ENCODE measurements at places on chromosomes 2 and 18.

DNA sequence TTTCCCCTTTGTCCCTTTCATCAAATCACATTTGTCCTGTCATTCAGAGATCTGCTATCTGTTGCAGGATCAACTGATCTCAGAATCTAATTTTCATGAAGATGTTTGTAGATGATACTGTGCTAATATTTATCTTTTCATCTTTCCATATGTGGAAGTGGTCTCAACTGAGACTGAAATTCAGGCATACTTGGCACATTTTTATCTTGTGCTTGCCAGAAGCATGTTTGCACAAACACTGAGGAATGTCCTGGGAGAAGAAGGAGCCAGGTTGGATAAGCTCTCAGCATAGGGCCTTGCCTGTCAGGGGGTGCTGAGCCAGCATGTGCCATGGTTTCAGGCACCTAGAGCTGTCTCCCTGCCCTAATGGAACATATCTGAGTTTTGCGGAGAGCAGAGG lies 24.5 kb upstream of the MMADHC start:
- no peak for DNase-seq

- no peak for DNase-seq
Measured at GRCh38 chr2:48334180-48334579, 195.8 kb upstream of the STON1 start.

DNA sequence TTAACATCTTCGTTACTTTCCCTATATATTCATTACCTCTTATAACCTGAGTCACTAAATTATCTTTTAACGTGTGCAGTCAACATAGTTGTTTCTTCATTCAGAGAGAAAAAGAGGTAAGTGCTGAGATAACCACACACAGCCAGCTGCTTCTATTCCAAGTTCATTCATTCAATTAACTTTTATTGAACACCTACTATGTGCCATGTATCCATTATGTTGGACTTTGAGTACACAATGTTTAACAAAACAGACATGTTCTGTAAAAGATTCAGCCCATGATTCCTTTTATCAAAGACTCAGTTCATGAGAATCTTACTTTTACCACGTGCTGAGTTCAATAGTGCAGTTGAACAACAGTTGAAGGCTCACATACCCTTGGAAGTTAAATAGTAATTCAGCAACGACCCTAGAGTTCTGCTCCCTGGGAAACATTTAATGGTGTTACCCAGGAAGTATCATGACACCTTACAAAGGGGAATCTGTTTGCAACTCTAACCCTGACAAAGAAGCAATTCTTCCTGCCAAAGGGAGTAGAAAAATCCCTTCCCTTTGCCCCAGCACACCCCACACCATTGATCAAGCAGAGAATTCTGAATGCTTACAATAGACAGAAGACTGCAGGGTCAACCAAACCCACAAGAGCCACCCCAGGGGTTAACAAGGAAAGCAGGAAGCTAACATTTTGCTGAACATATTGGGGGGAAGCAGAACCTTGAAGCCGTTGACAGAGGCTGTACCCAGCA lies 595.8 kb downstream of the STK39 start:
- DNase-seq = no peak

DNA sequence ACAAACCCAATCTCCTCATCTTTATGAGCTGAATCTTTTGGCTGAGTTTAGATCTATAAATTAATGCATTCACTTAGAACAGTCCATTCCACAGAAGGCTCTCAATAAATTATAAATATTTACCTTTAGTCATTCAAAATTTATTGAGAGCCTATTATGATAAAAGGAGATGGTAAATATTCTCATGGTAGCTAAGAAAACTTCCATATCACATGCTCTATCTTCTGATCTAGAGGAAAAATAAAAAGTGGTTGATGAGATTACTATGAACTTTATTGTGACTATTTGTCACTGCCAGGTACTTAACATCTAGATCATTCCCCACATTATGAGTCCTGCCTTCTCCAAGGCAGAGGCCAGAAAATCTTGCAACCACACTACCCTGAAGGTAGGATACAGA lies 62.4 kb downstream of the L3MBTL4 start:
- DNase-seq = no peak

DNA sequence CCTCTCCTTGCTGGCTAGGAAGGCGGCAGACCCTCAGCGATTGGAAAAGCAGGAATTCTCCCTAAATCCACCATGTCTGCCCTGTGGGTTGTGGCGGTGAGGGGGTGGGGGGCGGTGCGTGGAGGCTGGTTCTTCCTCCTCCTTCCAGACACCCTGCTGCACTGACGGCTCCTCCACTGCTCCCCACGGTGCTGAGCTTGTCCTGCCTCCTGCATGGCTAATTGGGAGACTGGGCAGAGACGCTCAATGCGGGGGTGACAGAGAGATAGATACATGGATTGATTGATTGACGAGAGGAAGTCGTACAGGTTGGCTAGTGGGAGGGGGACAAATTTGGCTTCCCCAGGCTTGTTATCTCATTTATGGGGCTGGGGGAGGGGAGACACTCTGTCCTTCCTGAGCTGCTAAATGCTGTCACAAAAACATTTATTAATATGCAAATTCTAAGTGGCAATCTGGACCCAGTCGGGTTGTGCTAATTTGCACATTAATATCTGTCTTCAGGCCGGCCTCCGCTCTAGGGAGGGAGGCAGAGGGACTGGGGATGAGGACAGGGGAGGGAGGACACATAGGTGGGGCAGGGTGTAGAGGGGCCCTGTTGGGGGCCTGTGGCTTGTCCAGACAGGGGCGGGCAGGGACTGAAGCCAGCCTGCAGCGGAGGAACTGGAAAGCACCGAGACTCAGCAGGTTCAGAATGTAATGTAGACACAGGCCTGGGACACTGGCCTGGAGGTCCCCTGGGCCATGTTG lies 181.6 kb downstream of the CELF4 start:
- DNase-seq = no peak

- DNase-seq = peak; percentile 35
Measured at GRCh38 chr2:10331027-10331701, 28.5 kb downstream of the HPCAL1 start.

DNA sequence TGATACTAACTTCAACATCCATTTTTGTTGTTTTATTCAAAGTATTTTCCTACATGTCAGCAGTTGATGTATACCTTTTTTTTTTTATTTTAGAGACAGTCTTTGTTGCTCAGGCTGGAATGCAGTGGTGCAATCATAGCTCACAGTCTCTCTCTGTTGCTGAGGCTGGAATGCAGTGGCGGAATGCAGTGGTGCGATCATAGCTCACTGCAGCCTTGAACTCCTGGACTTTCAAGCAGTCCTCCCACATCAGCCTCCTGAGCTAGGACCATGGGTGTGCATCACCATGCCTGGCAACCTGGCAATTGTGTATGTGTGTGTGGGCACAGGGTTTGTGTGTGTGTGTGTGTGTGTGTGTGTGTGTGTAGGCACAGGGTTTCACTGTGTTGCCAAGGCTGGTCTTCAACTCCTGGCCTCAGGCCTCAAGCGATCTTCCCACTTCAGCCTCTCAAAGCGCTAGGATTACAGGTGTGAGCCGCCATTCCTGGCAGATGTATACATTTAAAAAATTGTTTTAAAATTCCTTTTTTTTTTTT lies 24.8 kb downstream of the SANBR start:
- DNase-seq = no peak
